Fibroblast of skin of right quadriceps (primary cell): ENCODE measurements at places on chromosomes 2 and 18.
A peak's percentile ranks its signal among the peaks of the same experiment; 100 is the strongest.

GRCh38 chr2:236565879-236566402, 3.7 kb upstream of the ACKR3 start:
- DNase-seq = no peak

DNA sequence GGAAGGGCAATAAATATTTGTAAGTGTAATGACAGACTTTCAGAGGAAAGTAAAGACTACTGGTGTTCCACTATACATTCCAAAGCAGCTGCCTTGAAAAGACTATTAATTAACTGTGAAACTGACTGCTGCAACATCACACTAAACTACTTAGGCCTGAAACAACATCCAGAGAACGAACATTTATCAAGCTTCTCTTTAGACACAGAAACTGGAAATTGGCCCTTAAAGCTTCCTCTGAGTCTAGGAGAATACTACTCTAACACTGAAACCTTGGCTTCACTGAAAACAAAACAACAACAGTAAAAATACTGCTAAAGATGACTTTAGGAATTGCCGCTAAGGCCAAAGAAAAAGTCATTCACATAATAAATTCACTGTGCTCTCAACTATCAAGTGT, 74.6 kb downstream of the ESCO1 start:
- no peak for DNase-seq

DNA sequence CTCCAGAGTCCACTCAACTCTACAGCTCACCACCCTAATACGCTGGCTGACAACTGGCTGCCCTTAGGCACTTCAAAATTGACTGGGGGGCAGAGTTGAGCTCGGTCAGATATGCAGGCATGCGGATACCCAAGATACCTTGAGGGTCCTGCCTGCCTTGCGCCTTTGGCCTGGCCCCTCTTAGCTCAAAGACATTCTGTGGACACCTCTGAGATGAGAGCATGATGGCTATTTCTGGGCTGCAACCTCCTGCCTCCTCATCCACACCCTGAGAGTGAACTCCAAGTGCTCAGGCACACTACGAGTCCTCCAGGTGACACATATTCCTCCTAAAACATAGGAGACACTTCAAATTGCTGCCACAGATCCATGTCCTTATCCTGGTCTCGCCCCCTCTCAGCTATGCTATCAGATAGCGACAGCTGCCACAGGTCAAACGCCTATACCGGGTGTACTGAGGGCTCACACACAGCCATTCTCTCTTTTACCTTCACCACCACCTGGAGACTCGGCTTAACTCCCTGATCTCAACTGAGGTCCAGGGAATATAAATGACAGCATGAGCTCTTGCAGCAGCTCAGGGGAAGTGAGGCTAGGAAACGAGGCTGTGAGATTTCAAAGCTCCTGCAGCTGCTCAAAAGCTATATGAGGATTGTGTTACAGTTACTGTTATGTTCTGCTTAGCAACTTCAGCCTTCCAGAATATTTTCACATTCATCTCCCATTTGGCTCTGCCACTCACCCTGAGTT, 60.5 kb upstream of the TEX51 start:
- DNase-seq = no peak

- DNase-seq = no peak
Observed at GRCh38 chr2:124193706-124194105, 168.6 kb downstream of the CNTNAP5 start.

- peak; percentile 94 for DNase-seq
Observed at GRCh38 chr2:182587831-182588230, 128.2 kb upstream of the DNAJC10 start.

DNA sequence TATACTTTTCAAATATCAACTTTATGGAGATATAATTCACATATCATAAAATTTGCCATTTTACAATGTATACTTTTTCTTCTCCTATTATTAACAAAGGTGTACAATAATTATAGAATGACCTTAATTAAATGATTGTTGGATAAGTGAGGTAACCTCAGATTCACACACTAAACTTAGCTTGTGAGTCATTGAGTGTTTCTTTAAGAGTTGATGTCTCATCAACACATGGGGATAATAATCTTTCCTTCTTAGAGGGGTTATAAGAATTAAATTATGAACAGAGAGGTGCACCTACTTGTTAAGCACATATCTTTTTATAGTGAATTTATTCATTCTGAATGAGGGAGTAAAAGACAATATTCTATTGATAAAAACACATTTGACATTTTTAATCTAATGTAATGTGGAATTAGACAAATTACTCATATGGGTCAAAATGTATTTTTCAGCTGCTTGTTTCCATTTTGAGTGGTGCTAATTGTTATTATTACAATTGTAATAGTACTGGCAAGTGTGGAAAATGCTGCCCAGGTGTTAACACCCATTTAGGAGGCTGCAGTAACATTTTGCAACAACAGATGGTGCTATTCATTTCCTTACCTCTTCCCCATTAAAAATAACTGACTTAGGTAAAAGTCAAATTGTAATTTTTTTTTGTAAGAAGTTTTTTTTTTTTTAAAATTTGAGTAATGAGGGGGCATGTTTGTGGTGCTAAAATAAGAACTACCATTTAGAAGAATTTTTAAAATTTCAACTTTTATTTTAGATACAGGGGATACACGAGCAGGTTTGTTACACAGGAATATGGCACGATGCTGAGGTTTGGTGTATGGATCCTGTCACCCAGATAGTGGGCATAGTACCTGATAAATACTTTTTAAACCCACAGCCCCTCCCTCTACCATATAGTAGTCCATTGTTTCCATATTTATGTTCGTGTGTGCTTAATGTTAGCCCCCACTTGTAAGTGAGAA, 32.1 kb upstream of the DYNAP start:
- peak; percentile 4 for DNase-seq

DNA sequence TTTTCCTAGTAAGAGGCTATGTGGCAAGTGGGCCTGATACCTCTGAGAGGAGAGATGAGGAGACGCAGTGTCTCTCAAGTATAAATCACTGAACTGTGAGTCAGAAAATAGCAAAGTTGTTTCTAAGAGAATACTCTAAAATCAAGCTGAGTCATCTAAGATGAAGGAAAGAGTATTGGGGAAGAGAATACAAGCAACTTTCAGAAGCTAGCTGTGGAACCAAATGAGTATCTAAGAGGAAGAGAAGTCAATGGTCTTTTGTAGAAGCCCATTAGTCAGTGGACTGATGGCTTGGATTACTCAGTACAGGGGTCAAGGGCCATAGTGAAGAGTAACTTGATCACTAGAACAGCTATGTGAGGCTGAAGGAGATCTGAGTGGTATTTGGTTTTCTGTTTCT, 2.7 kb upstream of the DCC start:
- peak; percentile 75 for DNase-seq

DNA sequence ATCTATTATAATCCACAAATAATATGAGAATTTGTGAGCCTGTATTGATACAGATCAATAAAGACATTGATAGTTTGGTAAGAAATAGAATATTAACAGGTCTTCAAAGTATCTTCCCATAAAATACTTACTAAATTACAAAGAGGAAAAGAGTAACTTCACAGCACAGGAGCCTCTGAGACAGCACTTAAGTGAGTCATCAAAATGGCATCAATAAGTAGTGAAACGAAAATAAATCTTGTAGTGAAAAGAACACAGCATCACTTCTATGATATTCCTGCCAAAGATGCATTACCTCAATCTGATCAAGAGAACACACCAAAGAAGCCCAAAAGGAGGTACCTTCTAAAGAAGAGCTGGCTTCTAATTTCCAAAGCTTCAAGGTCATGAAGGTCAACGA, 116.4 kb downstream of the CBLN2 start:
- DNase-seq = peak; percentile 34

GRCh38 chr2:80987466-80987865, 682.9 kb upstream of the LRRTM1 start:
- DNase-seq = no peak

DNA sequence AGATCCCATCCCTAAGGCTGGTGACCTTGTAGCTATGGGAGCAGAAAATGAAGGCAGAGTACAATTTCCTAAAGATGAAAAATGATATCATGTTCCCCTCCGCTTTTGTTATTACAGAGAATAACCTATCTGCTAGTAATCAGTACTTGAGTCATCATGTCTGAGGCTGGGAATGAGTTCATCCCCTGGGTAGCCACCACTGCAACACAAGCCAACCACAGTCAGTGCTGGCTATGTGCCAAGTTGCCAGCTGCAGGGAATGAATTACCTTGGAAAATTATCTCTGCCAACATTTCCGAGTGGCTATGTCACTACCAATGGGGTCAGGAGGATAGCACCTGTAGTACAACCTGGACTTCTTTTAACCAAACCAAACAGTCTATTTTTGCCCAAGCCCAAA, 1094.7 kb upstream of the DDX18 start:
- peak; percentile 34 for DNase-seq

- peak; percentile 23 for DNase-seq
Observed at GRCh38 chr18:59455728-59456276, 96.7 kb upstream of the LMAN1 start.

GRCh38 chr18:38067086-38067485, 501.5 kb upstream of the CELF4 start:
- no peak for DNase-seq

GRCh38 chr2:101463911-101464641, 10.8 kb downstream of the RFX8 start:
- peak; percentile 97 for DNase-seq

DNA sequence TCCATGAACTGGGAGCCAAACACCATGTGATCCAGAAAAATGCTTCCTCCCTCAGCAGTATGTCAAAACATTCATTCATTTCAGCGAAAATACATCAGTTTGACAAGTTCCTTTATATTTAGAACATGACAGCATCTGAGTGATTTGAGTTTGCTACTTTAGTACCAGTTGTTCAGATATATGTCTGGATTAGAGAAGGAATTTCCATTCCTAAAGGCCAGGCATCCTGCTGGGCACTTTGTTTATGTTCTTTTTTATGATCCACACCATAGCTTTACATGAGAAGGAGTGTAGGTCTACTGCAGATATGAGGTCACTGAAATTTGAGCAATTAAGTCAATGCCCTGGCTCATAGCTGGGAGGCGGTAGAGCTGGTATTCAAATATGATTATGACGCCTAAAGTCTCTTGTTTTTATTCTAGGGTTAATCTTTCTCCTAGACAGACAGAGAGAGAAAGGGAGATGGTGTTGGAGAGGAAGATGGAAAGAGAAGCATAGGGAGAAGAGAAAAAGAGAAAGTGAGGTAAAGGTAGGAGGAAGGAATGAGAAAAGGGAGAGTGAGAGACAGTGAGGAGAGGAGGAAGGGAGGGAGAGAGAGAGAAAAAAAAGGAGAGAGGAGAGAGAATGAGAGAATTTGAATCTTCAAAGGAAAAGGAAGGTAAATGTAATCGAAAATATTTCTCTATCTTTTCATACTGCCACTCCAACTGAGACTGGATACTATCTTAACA, 839.5 kb upstream of the FANCL start:
- DNase-seq = no peak

DNA sequence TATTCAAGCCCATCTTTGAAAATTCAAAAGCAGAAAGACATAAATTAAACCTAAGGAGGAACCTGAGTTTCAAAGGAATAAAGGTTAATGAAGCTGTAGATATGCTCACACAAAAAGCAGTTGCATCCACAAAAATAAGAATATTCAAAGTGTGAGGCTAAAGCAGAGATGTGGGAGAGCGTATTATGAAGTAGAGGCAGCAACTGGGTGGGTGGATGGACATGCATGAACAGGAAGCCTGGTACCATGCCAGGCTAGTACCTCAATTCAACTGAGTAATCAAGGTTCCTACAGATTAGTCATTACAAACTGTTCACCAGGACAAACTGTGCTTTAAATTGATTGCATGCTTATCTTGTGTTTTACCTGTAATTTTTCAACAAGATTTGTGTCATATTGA, 330.0 kb upstream of the PKDCC start:
- DNase-seq = no peak

- DNase-seq = peak; percentile 89
Observed at GRCh38 chr2:74003494-74004211, 18.9 kb downstream of the TET3 start.

DNA sequence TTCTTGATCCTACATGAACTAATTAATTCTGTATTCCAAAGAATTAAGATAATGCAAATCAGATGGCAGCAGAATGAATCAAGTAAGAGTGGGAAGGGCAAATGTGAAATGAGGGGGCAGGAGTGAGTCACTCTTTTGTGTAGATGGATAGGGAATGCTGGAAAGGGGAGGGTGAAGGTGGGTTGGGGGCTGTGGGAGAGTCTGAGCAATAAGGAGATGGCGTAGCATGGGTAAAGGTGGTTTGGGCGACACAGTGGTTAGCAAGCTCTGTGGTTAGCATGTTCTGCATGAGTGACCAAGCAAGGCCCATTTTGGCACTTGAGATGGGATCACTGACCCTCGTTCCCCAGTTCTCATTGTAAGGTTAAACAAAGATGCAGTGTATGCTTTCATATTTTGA, 20.4 kb downstream of the GPD2 start:
- peak; percentile 72 for DNase-seq

DNA sequence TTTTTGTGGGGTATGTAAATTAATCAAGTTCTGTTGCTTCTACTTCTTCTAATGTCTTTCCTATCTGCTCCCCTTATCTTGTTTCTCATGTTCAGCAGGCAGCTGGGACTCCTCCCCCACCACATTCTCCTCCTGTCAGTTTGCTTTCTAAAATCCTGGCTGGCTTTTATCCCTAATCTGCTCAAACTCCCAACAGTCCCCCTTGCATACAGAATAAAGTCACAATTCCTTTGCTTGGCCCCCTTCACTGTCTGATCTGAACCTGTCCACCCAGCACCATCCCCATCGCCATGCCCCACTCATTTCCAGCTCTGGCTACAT, 2.2 kb downstream of the CFAP221 start:
- DNase-seq = no peak

GRCh38 chr18:6566338-6566911, 151.7 kb upstream of the L3MBTL4 start:
- no peak for DNase-seq

DNA sequence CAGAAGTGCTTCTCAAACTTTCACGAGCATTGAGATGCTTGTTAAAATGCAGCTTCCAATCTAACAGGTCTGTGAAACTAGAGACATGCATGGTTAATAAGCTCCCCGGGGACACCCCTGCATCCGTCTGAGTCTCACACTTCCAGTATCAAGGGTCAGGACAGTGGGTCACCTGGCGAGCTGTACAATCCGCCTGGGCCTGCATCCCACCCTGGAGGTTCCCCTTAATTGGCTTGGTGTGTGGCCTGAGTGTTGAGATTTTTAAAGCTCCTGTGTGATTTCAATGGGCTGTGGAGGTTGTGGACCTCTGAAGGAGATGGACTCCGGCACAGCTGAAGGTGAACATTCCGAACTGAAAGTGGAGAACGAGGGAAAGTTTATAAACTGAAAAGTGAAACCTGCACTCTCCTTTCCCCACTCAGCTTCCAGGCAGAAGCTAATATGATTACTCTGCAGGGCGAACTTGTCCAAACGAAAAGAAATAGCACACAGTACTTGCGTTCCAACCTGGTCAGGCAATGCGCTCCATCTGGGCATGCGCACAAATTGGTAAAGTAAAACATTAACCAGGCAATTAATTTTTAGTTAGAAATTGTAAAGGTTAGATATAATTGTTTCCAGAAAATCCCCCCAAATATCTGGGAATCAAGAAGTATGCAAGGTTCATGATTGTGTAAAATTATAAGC, 191.7 kb upstream of the ALKAL2 start:
- DNase-seq = no peak

DNA sequence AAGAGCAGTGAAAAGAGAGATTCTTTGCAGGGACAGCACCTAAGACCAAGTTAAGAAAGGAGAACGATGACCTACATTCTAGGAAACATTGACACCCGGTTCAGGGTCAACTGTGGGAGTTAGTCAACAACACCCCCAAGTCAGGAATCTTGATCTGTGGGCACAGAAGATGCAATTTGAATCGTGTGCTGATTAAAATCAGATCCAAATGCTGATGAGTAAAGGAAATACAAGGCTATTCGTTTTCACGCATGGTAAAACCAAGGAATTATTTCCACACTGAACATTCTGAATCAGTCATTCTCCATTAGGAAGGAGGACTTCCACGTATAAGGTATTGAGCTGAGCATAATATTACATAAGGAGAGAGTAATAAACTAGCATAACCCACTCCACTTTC, 124.2 kb downstream of the COPS8 start:
- DNase-seq = peak; percentile 53
